ENCODE measurements at places on chromosomes 12 and 14. TPM values are rescaled to one million over a fixed set of nuclear protein-coding genes. Genes with fewer than 3 reads are reported as not detected.

DNA sequence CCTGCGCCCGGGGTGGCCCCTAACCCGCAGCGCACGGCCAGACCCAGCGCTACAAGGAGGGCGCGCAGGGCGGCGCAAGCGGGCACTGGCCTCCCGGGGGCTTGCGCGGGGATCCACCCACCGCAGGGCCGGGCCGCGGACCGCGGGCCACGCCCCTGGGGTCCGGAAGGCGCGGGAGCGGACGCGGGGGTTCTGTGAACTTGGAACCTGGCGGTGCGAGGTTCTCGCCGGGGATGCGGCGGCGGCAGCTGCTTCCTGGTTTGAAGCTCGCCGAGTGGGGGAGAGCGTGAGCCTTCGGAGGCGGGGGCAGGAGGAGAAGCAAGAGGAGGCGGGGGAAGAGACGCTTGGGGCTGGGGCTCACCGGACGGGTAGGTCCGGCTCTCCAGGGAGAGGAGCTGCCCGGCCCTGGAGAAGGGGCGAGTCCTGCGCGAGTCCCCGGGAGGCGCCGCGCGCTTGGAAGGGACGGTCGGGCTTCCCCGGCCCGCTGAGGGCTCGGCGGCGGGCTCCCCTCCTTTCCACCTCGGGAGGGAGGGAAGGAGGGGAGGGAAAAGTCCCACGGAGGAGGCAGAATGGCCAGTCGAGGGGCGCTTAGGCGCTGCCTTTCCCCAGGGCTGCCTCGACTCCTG is at the start of gene PRKCH:
TSS of gene PRKCH (plus strand) at position 195 of the 626 bp plus-strand sequence. CDS start 523 bp downstream, outside the sequence.
- DNase-seq: peak; percentile 82

DNA sequence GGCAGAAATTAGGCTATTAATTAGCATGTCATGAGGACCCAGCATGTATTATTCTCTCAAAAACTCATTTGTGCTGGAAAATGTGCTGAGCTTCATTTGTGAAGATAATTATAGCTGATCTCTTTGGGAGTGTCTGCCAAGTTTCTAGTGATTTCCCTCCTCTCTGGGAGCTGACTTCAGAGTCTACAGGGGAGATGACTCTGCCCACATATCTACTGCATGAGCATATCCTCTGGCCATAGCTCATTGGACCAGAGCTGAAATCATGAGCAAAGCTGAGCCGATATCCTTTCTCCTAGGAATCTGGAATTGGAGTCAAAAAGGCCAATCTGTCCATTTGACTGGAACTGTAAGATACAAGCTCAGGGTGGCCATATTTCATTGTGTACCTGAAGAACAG is 5.9 kb downstream of the CCDC198 start:
- DNase-seq: no peak

GRCh38 chr12:86172913-86173443 is 83.2 kb downstream of the MGAT4C start:
- no peak for DNase-seq

DNA sequence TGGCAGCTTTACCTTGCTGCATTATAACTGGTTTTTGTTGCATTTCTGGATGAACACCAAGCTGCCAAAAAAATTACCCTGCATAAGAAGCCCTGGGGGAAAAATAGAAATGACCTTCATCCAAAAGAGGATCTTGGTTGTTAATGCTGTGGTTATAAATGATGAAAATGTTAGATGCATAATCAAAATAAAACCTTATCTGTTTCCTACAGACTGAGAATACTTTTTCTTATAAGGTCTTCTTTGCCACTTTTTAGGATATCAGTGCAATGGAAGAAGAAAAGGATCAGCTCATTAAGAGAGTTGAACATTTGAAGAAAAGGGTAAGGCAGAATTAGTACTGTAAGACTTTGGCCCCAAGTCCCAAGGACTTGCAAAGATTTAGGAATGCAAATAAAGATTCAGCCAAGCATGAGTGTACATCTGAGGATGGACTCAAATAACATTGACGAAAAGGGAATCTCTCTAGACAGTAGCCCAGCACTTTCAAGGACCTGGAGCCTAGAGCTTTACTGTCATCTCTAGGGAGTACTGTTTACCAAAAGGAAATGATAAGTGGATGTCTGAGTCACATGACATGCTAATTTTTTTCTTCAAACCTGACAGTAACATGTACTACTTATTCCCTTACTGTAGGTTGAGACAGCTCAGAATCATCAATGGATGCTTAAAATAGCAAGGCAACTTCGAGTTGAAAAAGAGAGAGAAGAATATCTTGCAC is 10.7 kb downstream of the IFT81 start:
- DNase-seq: no peak

Gene TSPAN19
- 0.45 TPM for polyA plus RNA-seq

Gene MMP17
- 16.9 TPM for polyA plus RNA-seq

All from GM23338 (cell line).